T-helper 1 cell (primary cell): ENCODE measurements at places on chromosomes 6 and 20.

DNA sequence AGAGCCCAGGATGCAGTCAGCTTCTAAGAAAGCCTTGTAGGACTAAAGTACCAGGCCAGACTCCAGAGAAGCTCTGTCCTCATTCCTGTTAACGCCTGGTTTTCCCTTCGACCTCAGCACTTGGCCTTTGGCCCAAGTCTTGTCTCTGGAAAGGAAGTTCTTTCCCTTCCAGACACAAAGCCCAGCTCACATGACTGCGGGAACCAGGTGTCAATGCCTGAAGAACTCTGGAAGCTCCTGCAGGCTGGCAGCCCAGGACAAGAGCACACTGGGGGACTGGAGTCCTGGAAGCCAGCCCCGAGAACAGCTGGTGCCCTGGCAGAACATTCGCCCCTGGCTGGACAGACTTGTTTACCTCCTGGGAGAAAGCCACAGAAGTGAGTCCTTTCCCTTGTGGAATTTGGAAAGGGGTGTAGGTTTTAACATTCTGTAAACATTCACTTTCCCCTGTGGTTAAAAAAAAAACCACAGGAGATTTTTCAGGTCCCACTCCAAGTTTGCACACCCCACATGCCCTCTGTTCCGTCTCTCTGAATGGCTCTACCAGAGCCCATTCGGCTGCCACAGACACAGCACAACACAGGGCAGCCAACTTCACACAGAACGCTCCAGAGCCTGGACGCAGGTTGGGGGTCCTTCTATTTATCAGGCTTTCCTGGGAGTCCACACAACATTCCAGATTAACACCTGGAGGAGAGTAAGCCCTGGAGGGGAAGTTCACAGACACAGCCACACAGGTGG is 18.1 kb downstream of the ACSS1 start:
- DNase-seq, result no peak

- DNase-seq, result no peak
Observed at GRCh38 chr6:72856801-72857200, 234.9 kb downstream of the KCNQ5 start.

DNA sequence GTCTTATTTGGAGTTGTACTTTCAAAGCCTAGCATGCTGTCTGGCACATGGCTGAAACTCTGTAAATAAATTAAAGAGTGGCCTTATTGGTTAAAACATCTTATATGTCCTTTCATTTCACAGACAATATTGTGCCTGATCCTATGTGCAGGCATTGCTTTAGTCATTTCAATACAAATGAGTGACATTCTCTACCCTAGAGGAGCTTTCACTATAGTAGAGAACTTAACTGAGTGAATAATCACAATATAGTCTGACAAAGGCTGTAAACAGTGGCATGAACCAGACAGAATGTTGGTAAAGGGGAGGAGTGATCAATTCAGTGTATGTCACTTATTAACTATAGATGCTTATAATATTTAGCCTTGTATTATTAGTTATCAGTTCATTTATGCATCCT is 481.8 kb downstream of the TFAP2B start:
- no peak for DNase-seq

GRCh38 chr6:2818593-2818992 is 23.1 kb downstream of the SERPINB1 start:
- DNase-seq, result no peak

- no peak for DNase-seq
Observed at GRCh38 chr6:112620812-112621569, 273.9 kb downstream of the RFPL4B start.

GRCh38 chr20:23125625-23126191 is 39.6 kb upstream of the CD93 start:
- DNase-seq, result no peak
